Activated T-cell treated with anti-CD3 and anti-CD28 coated beads, Interleukin-2, amount 50 U/mL, for 4 hours (primary cell): ENCODE measurements at places on chromosomes 2 and 18. TPM values are rescaled to one million over a fixed set of nuclear protein-coding genes. Genes with fewer than 3 reads are reported as not detected.

CREG2 gene
- total RNA-seq = not detected

REG3A gene
- total RNA-seq = not detected

GALNT3 gene
- 2.3 TPM for total RNA-seq

LOXL3 gene
- 0.99 TPM for total RNA-seq
